ENCODE measurements at places on chromosomes 13 and 19.

GRCh38 chr13:112576191-112576590, 11.8 kb downstream of the TUBGCP3 start:
- no peak for DNase-seq

GRCh38 chr13:27011661-27012060, 159.9 kb downstream of the USP12 start:
- no peak for DNase-seq

DNA sequence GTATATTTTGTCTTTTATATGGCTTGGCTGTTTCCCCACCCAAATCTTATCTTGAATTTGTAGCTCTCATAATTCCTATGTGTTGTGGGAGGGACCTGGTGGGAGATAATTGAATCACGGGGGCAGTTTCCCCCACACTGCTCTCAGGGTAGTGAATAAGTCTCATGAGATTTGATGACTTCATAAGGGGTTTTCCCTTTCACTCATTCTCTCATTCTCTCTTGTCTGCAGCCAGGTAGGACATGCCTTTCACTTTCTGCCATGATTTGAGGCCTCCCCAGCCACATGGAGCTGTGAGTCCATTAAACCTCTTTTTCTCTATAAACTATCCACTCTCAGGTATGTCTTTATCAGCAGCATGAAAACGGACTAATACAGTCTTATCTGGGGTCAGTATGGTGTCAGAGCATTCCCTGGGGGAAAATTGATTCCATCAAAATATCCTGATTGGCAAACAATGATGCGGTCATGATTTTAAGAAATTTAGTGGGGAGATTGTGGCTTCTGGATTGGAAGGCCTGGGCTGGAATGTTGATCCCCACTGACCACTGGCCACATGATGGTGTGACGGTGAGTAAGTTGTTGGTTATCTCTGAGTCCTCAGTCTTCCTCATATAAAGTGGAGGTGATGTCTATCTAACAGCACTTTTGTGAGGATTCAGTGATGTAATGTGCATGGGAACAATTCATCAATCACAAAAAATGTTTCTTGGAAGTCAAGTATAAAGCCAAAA, 27.5 kb upstream of the ANKRD10 start:
- no peak for DNase-seq

- DNase-seq = no peak
Measured at GRCh38 chr13:77548095-77548494, 12.6 kb downstream of the SCEL start.

- DNase-seq = no peak
Measured at GRCh38 chr13:24212674-24213073, 52.2 kb downstream of the SPATA13 start.

GRCh38 chr13:109454167-109454917, 332.0 kb downstream of the IRS2 start:
- no peak for DNase-seq

GRCh38 chr19:17841371-17841809, 6.4 kb downstream of the JAK3 start:
- DNase-seq = no peak

GRCh38 chr19:5128251-5128935, 159.5 kb downstream of the KDM4B start:
- no peak for DNase-seq

- DNase-seq = no peak
Measured at GRCh38 chr13:92221916-92222315, 823.5 kb downstream of the GPC5 start.

- DNase-seq = no peak
Measured at GRCh38 chr13:90968166-90968904, 379.2 kb upstream of the MIR17HG start.

- DNase-seq = no peak
Measured at GRCh38 chr13:42279986-42280385, 8.0 kb downstream of the AKAP11 start.

- DNase-seq = no peak
Measured at GRCh38 chr13:53105890-53106289, 77.3 kb downstream of the OLFM4 start.

- no peak for DNase-seq
Measured at GRCh38 chr19:18515959-18516358, 5.9 kb downstream of the ELL start.

DNA sequence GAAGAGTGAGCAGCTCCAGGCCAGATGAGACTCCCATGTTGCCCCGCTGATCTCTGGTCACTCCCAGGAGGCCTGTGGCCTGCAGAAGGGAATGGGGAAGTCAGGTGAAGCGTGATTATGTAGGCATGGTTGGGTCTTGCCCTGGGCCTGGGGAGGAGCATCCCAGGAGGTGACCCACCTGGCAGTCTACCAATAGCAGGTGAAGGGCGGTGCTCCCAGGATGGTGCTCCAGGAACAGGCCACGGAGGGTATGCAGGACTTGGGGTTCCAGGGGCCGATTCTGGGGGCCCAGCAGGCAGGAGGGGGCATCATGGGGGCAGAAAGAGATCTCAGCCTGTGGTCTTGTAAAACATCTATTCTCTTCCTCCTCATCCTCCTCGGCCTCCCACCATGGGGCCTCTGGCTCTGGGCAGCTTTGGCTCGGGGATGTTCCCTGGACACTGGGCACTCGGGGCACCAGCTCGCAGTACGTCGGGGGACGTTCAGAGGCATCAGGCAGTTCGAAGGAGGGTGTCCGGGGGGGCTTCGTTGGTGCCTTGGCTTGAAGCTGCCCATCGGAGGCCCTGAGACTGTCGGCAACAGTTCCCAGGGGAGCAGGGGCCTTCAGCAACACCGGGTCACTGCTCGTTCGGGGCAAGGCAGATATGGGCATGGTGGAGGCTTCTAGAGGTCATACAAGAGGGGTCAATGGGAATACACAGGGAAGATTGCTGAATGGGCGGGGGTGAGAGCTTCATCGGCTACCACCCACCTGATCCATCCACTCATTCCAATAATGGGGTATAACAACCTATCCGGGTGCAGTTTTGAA, 12.4 kb downstream of the SH2D3A start:
- DNase-seq = no peak

GRCh38 chr19:41588497-41589209, 12.7 kb downstream of the CEACAM21 start:
- DNase-seq = no peak

- DNase-seq = no peak
Measured at GRCh38 chr13:45105895-45106294, 14.4 kb upstream of the GTF2F2 start.

- no peak for DNase-seq
Measured at GRCh38 chr13:61728471-61728870, 312.8 kb upstream of the PCDH20 start.

DNA sequence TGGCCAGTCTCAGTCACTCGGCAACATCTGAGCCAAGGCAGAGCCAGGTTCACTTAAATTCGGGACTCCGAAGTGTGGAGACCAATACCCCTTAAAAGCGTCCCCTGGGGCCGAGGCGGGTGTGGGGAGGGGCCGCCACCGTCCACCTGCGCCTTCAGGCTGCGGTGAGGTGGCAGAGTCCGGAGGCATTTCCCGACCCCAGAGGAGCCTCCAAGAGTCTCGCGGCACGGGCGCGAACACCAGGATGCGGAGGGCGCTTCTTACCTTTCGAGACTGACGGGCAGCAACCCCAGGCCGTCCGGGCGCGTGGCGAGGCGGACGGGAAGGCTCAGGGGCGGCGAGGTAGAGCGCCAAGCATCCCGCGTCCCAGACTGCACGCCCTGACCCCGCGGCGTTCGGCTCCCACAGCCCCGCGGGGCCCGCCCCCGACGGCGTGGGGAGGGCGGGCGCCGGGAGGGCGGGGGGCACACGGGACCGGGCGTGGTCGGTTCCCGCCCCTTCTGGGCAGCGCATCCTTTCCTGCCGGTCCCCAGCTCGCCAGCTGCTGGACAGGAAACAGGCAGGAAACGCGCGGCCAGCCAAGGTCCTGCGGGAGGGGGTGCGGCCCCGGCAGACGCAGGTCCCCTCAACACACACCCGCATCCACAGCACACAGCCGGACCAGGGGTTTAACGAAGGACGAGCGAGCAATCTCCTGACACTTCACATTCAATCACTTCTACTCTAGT, at the start of gene THSD1:
THSD1 (minus strand) TSS at position 406 of the 728 bp plus-strand sequence. CDS start 3,572 bp downstream, outside the sequence.
- no peak for DNase-seq

GRCh38 chr19:11767633-11768133, 883 bp downstream of the ZNF441 start:
- DNase-seq = no peak

- no peak for DNase-seq
Measured at GRCh38 chr19:55384131-55384919, at the start of gene TMEM238. Gene TMEM238 (minus strand): TSS chr19:55384292. CDS start chr19:55384259, 33 bp downstream.

GRCh38 chr19:19171821-19172532, 1.9 kb upstream of the MEF2B start:
- DNase-seq = no peak

DNA sequence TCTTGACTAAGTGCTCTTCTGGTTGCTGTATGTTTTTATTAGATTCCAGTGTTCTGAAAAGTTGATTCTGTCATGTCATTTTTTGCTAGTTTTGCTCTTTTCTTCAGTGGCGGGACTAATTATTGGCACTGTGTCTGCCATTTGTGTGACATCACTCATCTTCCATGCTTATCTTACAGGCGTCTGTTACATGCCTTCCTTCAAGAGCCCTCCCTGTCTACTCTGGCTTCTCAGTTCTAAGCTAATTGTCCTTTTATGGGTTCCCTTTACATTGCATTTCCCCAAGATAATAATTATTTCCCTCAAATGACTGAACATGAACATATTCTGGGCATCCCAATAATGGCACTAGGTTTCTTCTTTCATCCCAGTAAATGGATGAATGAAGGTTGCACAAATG, 459.1 kb downstream of the DCT start:
- no peak for DNase-seq

DNA sequence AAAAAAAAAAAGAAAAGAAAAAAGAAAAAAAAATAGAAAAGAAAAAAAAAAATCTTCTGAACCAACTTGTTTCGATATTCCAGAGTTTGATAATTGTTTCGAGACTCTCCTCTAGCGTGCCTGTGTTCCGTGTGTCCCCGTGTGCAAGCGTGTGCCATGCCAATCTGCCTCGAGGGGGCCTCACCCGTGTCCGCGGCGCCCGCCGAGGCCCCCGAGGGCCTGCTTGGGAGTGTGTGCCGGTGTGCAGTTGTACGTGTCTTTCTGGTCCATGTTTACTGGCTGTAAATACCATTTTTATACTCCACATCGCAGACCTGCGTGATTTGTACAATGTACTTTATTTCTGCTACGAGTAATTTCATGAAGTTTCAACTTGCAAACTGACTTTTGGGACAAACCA, 69.9 kb upstream of the NFIC start:
- DNase-seq = no peak

- no peak for DNase-seq
Measured at GRCh38 chr13:58806401-58806800, 1174.9 kb downstream of the PCDH17 start.

DNA sequence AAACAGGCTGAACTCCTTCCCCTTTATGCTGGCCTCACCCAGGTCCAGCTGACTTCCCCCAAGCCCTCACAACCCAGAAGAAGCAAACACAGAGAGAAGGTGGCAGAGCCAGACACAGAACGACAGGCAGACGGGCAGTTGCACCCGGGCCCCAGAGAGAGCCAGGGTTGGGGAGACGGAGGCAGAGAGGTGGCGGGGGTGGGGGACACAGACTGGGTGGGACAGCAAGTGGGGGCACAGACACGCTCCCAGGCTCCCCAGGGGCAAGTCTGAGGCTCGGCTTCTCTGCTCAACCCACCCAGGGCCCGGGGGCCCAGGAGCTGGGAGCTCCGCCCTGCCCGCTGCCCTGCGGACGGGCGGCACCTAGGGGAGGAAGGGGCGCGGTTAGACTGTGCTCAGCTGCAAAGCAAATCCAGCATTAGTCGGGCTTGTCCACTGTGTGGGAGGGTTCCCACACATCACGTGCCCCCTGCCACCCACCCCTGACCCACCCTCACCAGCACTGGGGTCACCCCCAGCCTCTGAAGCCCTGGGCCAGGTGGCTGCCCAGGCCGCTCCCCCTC, 31.3 kb upstream of the ASF1B start:
- no peak for DNase-seq

DNA sequence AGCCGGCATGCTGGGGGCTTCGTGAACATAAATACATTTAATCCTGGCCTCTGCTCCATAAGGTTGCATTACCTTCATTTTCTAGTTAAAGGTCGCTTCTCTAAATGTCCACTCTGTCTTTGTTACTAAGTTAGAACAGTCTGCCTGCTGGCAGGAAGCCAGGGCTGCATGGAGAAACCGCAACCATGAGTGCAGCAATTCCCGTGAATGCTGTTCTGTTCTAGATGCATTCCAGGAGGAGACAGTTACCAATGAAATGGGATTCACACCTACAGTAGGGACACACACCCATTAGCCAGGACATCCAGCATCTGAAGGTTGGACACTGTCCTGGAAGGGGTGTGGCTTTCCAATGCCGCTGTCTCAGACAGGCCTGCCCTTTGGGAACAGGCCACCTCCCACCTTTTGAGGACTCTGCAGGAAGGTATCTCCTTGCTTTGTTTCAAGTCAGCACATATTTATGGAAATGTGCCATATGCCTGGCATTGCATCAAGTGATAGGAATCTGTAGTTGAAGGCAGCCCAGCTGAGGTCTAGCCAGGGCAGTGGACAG, 129.7 kb downstream of the SLC7A1 start:
- no peak for DNase-seq

DNA sequence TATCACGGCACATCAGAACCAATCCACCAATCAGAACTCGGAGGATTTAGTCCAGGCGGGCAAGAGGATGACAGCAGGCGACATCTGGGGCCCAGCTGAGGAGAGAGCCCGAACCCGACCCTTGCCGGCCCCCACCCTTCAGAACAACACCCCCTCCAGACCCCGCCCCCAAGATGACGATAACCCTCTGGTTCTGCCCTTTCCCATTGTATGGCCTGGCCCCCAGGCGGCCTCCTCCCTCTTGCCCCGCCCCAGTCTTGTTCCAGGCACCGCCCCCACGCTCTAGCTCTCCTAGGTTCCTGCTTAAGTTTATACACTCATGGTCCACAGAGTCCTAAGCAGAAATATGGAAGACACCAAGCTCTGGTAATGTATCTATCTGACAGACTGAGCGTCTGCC, 2.8 kb upstream of the ZNF83 start:
- no peak for DNase-seq

DNA sequence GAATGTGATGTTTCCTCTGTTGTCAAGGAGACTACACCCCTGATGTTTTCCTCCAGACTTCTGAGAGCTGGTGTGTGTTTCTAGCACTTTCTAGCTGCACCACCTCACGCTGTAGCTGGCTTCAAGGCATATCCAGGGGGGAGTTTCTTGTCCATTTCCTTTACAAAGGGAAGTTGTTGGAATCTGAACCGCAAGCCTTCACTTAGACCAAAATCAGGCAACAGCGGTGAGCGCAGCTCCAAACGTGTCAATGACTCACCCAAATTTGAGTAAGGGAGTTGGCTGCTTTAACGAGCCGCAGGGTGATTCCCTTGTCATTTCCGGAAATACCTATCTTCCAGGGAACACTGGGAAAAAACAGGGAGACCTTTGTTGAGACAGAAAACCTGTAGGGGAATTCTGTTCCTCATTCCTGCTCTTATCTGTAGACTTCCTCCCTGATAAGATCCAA, 2.5 kb downstream of the LDLR start:
- peak; percentile 27 for DNase-seq

DNA sequence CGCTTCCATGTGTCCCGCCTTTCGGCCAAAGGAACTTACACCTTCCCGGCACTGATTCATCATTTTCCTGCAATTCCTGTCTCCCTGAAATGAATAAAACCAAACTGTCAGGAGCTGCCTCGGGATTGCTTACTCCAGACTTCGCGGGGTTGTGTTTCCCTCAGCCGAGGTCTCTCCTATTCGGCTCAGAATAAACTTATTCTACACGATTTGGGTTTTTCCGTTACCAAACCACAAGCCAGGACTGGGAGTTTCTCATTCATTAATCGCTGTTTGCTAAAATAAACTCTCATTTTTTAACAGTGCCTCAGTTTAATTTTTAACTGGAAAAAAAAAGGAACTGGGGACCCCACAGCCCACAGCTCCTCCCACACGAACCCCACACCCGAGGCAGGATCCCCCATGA, 667 bp downstream of the ZNF878 start:
- DNase-seq = no peak

- no peak for DNase-seq
Measured at GRCh38 chr19:18274219-18274780, at the start of gene IQCN. Gene IQCN (minus strand): TSS chr19:18274452. CDS start chr19:18269478, 4,974 bp downstream.
